H1 (cell line): ENCODE measurements at places on chromosomes 3 and 15. TPM values are rescaled to one million over a fixed set of nuclear protein-coding genes. Genes with fewer than 3 reads are reported as not detected.

- H3K4me3 ChIP-seq: no peak overlapping the region
- DNase-seq: no peak
- no peaks in the 10 kb centered on the region for H3K4me1 ChIP-seq
- no peaks in the 10 kb centered on the region for H3K27me3 ChIP-seq
- H3K36me3 ChIP-seq: no peaks in the 10 kb centered on the region
- no peak overlapping the region for H3K27ac ChIP-seq
These were observed 181.8 kb downstream of the MCTP2 start for GRCh38 chr15:94412979-94413746.

RHOV gene
- polyA plus RNA-seq: 1.5 and 2.2 TPM in 2 replicates

DNA sequence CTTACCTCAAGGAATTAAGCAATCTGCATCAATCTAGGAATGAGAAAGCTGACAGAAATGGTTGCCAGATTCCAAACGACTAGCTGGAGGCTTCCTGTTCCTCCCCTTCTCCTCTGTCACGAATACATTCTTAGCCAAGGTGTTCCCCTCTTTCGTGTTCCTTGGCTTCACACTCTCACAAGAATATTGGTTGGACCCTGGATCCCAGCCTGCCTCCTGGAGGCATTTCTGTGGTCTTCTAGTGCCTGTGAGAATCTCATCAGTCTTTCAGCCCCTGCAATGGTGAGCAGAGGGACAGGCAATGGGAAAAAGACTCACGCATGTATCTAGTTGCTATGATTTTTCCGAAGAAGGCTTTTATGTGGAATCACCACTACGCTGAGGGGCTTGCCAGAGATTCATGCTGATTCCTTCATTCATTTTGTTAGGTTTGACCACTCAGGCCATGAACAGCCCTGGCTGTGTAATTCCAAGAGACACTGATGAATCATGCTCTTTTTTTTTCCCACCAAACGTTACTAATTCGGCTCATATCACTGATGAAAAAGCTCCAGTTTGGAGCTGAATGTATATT, 1.6 kb upstream of the P3H2 start:
- no peak overlapping the region for H3K27ac ChIP-seq
- no peaks in the 10 kb centered on the region; the same call in 1 of the 2 replicates for H3K27me3 ChIP-seq
- no peak overlapping the region for H3K4me3 ChIP-seq
- peaks cover 9% of the 10 kb centered on the region; the same call in 1 of the 2 replicates for H3K4me1 ChIP-seq

GRCh38 chr15:52567871-52568600, 794 bp downstream of the ARPP19 start:
- peak overlapping the region; percentile 78 for H3K4me3 ChIP-seq
- no peaks in the 10 kb centered on the region for H3K27me3 ChIP-seq
- peaks cover 7% of the 10 kb centered on the region for H3K4me1 ChIP-seq
- DNase-seq: no peak
- no peaks in the 10 kb centered on the region for H3K36me3 ChIP-seq

- DNase-seq: no peak
- H3K4me1 ChIP-seq: 0 out of 2 replicates have a peak, but pooled peaks cover 2% of the 10 kb centered on the region
These were observed 5.8 kb upstream of the TATDN2 start for GRCh38 chr3:10242182-10243065.

GRCh38 chr3:127212231-127212630, 19.3 kb downstream of the PRR23E start:
- H3K36me3 ChIP-seq: no peaks in the 10 kb centered on the region
- no peak overlapping the region for H3K4me3 ChIP-seq
- no peak for DNase-seq
- no peaks in the 10 kb centered on the region for H3K27me3 ChIP-seq

DNA sequence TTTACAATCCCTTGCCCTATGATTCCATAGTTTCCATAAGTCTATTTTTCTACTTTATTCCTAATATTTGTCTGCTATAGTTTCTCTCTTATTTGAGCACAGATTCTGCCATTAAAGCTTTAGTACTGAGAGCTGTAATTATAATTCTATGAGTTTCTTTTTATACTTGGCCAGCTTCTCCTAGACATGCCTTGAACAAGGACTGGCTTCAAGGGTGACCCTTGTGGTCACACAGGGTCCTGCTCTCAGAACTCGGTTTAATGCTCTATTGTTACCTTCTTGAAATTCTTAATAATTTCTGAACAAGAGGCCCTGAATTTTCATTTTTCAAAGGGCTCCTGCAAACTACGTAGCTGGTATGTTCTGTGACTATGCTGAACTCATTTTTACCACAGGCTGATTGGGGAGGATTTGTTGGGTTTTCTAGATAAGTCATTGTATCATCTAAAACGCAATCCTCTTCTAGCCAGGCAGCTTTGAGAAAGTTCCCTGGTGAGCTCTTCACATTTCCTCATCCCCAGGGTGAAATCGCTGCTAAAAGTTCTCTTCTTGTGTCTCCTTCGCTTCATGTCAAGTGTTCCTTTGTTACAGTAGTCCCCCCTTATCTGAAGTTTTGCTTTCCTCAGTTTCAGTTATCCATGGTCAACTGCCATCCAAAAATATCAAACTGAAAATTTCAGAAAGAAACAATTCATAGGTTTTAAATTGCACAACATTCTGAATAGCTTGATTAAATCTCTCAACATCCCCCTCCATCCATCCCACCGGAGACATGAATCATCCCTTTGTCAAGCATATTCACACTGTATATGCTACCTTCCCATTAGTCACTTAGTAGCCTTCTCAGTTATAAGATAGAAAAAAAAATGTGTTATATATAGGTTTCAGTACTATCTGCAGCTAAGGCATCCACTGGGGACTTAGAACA, 12.6 kb upstream of the PLCL2 start:
- no peak for DNase-seq
- no peak overlapping the region for H3K4me3 ChIP-seq
- no peak overlapping the region for H3K27ac ChIP-seq

RTP1 gene
- 2.1 and 2.9 TPM in 2 replicates for polyA plus RNA-seq

- H3K36me3 ChIP-seq: no peaks in the 10 kb centered on the region
- peaks cover 10% of the 10 kb centered on the region; the same call in 1 of the 2 replicates for H3K4me1 ChIP-seq
- H3K4me3 ChIP-seq: no peak overlapping the region
These were observed 13.7 kb downstream of the FOXB1 start for GRCh38 chr15:60017538-60018520.

- no peak for DNase-seq
- H3K4me3 ChIP-seq: no peak overlapping the region
- H3K36me3 ChIP-seq: no peaks in the 10 kb centered on the region
- H3K27ac ChIP-seq: no peak overlapping the region
- H3K4me1 ChIP-seq: no peaks in the 10 kb centered on the region
These were observed 52.9 kb upstream of the WNT7A start for GRCh38 chr3:13932578-13933295.

PAQR5 gene
- 15.8 and 18.1 TPM in 2 replicates for polyA plus RNA-seq

DUSP7 gene
- 24.9 and 32.1 TPM in 2 replicates for polyA plus RNA-seq

- DNase-seq: no peak
- H3K4me3 ChIP-seq: peak overlapping the region; percentile 91
- H3K4me1 ChIP-seq: no peaks in the 10 kb centered on the region
- H3K27ac ChIP-seq: peak overlapping the region; percentile 33; the same call in 1 of the 2 replicates
These were observed 641 bp downstream of the OPA1 start for GRCh38 chr3:193593668-193594030.

GRCh38 chr3:65037861-65038260, 350.1 kb upstream of the ADAMTS9 start:
- no peak overlapping the region for H3K27ac ChIP-seq
- no peaks in the 10 kb centered on the region for H3K27me3 ChIP-seq
- no peak for DNase-seq

ACTC1 gene
- 33.0 and 37.6 TPM in 2 replicates for polyA plus RNA-seq

WDR49 gene
- polyA plus RNA-seq: 0.25 and 0.50 TPM in 2 replicates

RTP4 gene
- not detected in 2 replicates for polyA plus RNA-seq

ADAMTS17 gene
- polyA plus RNA-seq: 0.51 and 0.89 TPM in 2 replicates

DNA sequence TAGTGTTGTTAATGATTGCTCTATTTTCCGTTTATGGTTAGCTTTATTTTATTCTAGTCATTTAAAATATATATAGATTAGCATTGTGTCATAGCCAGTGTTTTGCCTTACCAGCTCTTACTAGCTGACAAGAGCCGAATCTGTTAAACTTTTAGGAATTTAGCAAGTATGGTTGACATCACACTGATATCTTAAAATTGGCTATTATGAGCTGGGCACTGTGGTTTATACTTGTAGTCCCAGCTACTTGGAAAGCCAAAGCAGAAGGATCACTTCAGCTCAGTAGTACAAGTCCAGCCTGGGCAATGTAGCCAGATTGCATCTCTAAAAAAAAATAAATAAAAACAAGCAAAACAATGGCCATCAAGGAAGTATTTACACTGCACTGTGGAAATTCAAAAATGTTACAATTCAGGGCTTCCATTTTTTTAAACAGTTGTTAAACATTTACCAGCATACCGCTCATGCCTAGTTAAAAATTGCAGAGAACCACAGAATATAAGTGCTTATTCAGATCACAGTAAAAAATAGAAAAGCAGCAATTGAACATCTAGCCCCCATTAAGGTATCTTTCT, 208.4 kb upstream of the CGNL1 start:
- no peak for DNase-seq
- H3K27me3 ChIP-seq: no peaks in the 10 kb centered on the region
- no peak overlapping the region for H3K4me3 ChIP-seq
- H3K27ac ChIP-seq: no peak overlapping the region
- no peaks in the 10 kb centered on the region; the same call in 1 of the 2 replicates for H3K36me3 ChIP-seq

IL5RA gene
- not detected in 2 replicates for polyA plus RNA-seq

DNA sequence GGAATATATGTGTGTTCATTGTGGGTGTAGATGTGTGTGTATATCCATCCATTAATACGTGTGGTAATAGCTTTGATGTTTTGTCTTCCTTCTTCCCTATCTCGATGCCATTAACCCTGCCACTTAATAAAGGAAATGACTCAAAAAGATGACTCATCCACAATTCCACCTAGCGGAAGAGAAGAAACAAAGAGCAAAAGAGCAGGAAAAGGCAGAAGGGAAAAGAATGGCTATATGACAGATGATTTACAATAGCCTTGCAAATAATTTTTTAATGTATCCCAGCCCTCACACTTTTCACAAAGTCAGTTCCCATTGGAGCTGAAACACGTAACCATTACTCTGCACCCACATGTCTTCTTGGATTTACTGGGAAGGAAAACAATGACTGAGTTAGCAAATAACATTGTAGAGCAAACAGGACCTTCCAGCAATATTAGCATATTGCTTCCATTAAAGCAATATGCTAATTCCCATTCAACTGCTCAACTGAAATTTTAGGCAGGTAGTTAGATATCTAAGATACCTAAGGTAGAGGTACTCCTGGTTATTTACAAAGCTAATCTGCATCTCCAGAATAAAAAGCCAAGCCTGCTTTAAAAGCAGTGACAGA, 197.2 kb downstream of the KCNAB1 start:
- no peaks in the 10 kb centered on the region for H3K27me3 ChIP-seq
- H3K4me3 ChIP-seq: no peak overlapping the region
- H3K27ac ChIP-seq: no peak overlapping the region
- no peak for DNase-seq
- H3K36me3 ChIP-seq: no peaks in the 10 kb centered on the region

DNA sequence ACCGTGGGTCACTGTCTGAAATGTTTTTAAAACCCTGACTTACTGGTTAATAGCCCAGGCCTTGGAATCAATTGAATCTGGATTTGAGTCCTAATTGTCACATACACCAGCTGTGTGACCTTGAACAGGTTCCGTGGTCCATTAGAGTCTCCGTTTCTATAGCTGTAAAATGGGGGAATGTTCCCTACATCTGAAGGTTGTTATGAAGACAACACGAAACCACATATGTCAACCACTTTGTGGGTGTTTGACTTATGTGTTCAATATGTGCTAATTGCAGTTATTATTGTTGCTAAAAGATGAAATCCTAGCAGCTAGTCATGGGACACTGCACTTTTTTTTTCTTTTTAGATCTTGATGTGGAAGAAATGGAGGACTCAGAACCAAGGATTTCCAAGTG, 35.3 kb downstream of the ZBTB38 start:
- no peak for DNase-seq
- no peak overlapping the region for H3K27ac ChIP-seq
- H3K4me1 ChIP-seq: no peaks in the 10 kb centered on the region
- no peaks in the 10 kb centered on the region for H3K36me3 ChIP-seq
- H3K27me3 ChIP-seq: peaks cover 22% of the 10 kb centered on the region; the same call in 1 of the 2 replicates

GRCh38 chr3:58973796-58974195, 76.0 kb downstream of the CFAP20DC start:
- no peak for DNase-seq
- no peak overlapping the region for H3K27ac ChIP-seq
- H3K27me3 ChIP-seq: no peaks in the 10 kb centered on the region
- no peaks in the 10 kb centered on the region for H3K36me3 ChIP-seq

- H3K27me3 ChIP-seq: peaks cover 39% of the 10 kb centered on the region
- H3K4me1 ChIP-seq: peaks cover 2% of the 10 kb centered on the region
- peaks cover 7% of the 10 kb centered on the region; the same call in 1 of the 2 replicates for H3K36me3 ChIP-seq
- no peak overlapping the region for H3K4me3 ChIP-seq
- DNase-seq: no peak
These were observed 158.4 kb downstream of the KLF13 start for GRCh38 chr15:31484986-31485385.

- H3K36me3 ChIP-seq: no peaks in the 10 kb centered on the region
- no peaks in the 10 kb centered on the region for H3K27me3 ChIP-seq
- no peak overlapping the region for H3K4me3 ChIP-seq
- no peak for DNase-seq
These were observed 38.8 kb downstream of the RETNLB start for GRCh38 chr3:108718454-108718853.

CHP1 gene
- 31.7 and 45.2 TPM in 2 replicates for polyA plus RNA-seq

HTR3D gene
- polyA plus RNA-seq: not detected in 2 replicates

PATL2 gene
- 1.0 and 1.3 TPM in 2 replicates for polyA plus RNA-seq

MESP2 gene
- 0.80 and 1.6 TPM in 2 replicates for polyA plus RNA-seq
